ENCODE measurements at places on chromosomes 3 and 15.

DNA sequence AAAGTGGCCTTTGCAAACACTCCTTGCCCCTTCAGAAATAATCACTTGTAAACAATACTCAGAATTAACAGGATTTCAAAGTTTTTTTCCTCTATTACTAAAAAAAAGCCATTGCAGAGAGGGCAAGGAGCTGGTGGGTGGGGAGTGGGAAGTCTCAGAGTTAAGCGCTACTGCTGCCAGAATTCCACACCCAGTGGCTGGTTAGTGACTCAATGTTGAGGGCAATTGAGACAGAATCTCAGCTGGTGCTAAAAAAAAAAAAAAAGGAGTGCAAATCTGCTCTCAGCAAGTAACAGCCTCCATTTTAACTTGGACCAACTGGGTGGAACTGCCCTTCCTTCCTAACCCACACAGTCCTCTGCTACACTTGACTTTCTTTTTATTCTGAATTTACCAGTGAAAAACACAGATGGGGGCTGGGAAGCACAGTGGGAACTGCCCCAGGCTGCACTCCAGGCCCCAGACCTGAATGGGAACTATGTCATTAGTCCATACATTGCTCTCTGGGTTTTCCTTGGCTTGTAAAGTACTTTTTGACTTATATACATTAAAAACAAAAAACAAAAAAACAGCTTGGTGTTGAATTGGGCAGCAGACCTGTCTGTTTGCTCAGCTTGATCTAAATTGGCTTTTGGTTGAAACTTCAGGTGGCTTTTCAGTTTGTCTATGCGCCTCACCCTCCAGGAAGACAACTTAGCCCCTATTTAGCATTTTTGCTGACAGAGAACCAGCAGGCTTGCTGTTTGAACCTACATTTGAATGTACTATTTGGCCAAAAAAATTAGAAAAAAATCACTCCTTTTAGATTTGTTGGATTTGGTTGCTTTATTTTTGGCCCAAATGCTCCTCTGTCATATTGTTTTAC is 357.8 kb upstream of the TBL1XR1 start:
- no peak for DNase-seq

DNA sequence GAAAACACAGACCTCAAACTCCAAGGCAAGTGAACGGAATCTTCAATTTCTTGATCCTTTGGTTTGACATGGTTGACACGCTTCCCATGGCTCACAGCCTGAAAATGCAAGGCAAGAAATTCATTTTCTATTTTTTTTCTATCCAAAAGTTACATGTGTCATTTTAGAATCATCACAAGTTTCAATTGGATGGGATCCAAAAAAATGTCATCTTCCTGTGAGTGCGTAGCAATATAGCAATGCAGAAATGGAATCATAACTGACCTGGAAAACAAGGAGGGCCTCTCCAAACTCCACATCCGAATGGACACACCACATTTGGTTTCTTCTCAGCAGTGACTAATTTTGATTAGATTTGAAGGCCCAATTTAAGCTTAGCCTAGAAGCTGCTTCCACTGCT is 175.8 kb upstream of the ATP11B start:
- no peak for DNase-seq

DNA sequence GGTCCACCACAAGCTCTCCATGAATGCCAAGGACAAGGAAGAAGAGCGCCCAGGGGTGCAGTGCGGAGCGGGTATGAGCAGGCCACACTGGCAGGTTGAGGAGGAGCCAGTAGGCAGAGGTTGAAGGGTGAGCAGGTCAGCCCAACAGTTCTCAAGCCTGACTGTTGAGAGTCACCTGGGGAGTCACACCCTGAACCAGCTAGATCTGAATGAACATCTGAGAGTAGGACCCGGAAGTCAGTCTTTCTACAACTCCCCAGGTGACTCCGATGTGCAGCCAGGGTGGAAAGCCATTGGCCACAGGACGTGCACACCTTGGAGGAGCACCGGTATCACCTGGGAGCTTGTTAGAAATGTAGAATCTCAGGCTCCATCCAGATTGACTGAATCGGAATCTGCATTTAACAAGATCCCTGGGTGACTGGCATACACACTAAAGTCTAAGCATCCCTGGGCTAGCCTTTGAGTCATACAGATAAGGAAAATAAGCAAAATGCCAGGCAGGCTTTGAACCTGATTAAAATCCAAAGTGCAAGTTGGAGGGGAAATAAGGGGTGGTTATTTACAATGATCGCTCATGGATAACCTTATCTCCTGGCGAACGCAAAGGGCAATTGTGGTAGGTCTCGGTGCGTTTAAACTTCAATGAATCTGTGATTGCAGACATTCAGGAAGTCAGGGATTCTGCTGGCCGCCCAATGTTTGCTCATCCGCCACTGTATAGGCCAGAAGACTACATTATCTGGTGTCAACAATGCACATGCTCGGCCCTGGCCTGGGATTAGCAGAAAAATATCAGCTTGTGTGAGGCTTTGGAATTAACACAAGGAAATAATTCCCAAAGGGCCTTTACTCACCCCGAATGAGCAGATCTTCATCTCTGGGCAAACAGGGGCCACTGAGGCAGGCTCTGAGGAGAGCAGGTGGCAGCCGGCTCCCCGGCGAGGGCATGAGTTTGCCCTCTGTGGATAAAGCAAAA is 11.7 kb upstream of the LYZL4 start:
- no peak for DNase-seq

- DNase-seq, result no peak
Observed at GRCh38 chr15:53129121-53129904, 339.2 kb upstream of the ONECUT1 start.

DNA sequence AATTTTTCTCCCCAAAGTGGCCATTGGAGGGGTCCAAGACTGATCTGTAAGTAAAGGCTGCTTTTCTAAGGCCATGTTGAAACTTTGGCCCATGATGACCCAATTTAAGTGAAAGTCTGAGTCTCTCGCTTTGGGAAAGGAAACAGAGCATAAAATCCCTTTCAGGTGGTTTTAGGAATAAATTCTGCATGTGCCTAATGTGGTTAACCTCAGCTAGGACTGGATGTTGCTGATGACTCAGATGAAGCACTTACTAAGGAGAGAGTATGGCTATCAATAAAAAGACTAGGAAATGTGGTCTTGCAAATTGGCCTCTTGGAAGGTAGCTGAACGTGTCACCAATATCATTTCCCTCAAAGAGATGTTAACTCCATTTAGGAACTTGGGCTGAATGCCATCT is 458.5 kb downstream of the AGBL1 start:
- DNase-seq, result no peak

DNA sequence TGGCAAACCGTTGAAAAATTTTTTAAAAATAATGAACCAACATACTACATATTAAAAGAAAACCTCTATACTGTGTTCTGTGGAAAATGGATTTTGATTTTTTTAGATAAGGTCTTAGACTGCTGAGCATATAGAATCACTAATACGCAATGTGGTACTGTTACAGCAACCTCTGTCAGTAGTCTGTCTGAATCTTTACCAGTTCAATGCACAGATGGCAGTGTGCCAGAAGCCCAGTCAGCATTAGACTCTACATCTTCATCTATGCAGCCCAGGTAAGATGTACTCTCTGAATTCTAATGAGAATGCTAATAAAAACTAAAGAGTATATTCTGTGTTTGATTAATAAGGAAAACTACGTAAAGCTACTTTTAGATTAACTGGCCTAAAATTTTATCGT is 31.3 kb upstream of the FAH start:
- no peak for DNase-seq

GRCh38 chr3:156725682-156726081 is 51.3 kb downstream of the TIPARP start:
- no peak for DNase-seq

DNA sequence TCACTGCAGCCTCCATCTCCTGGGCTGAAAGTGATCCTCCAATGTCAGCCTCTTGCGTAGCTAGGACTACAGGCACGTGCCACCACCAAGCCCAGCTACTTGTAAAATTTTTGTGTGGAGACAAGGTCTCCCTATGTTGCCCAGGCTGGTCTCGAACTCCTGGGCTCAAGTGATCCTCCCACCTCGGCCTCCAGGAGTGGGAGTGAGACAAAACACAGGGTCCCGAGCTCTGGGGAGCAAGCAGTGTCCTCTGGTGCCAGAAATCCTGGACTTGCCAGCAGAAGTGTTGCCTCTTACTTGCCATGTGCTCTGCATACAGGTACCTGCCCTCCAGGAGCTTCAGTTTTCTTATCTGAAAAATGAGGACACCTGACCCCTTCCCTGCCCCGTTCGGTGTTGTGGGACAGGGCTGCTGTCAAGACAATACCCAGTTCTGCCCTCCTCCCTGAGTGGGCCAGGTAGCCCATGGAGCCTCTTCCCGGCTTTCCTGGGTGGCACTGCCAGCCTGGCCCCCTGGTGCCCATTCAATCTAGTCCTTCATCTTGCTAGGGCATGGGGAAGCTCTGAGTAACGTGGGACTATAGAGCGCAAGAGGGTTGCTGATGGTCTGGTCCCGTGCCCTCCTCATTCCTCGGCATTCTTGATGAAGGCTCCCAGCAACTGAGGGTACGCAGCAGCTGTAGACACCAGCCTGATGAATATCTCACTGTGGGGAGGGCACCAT is 164.6 kb downstream of the GOLGA6L4 start:
- no peak for DNase-seq

GRCh38 chr3:183301937-183302580 is 49.0 kb downstream of the B3GNT5 start:
- DNase-seq, result no peak

- DNase-seq, result no peak
Observed at GRCh38 chr15:97961067-97961954, 808 bp downstream of the ARRDC4 start.

- no peak for DNase-seq
Observed at GRCh38 chr3:94036909-94037507, 8.6 kb upstream of the STX19 start.

- DNase-seq, result no peak
Observed at GRCh38 chr3:150038830-150039229, 68.1 kb upstream of the PFN2 start.

DNA sequence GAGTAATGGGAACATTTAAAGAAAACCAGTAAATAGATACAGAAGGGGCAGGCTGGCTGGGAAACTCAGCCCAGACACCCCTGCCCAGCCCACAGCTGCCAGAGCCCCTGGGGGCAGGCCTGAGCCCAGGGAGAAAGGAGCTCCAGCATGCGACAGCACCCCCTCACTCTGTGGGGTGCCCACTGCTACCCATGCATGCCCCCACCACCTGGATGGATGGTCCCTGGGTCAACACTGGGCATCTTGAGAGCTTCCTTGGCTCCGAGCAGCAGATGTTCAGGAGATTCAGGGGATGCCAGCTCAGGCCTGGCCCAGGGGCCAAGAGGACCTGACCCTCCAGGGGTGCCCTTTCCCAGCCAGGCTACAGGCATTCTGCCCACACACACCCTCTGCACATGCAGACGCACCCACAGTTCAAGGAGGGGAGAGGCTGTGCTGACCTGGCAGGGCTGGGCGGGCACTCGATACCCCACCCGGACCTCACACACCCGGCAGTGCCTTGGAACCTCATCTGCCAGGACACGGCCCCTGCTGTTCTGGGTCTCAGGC is 31.5 kb downstream of the PTH1R start:
- DNase-seq, result no peak

- no peak for DNase-seq
Observed at GRCh38 chr15:76330080-76330680, 6.4 kb upstream of the ISL2 start.

GRCh38 chr3:126023390-126023789 is 54.4 kb downstream of the ROPN1B start:
- DNase-seq, result no peak

DNA sequence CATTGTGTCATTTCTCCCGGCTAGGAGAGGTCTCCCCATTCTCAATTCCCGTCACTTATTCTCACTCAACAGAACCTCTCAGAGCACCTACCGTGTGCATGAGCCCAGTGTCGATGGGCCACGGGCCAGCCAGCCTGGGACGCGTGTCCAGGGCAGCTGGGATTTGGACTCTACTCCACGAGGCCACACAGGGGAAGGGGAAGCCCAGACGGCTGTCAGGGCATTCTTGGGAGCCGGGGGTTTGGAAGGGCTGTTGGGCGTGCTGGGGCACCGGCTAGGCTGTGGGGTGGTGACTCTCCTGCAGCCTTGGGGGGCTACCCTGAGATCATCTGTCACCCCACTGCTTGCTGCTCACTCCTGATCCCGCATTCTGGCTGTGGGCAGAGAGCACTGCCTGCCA is 41.7 kb upstream of the PCSK6 start:
- DNase-seq, result no peak

GRCh38 chr3:113712129-113712528 is 15.7 kb upstream of the USF3 start:
- no peak for DNase-seq

DNA sequence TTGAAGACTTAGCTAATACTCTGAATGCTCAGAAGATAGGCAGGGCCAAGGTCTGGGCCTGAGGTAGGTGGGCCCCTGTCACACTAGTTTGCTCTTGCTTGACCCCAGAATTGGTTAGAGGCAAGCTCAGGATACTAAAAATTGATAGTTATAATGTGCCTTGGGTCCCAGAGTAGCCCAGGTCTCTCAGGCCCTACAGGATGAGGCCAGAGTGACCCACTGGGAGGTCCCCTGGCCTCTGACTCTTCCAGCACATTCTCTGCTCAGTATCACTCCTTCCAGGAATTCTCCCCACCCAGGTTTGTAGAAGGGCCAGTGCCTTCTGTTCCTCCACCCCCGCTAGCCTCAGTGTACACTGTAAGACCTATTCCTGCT is 667 bp upstream of the KLHDC8B start:
- DNase-seq, result no peak

DNA sequence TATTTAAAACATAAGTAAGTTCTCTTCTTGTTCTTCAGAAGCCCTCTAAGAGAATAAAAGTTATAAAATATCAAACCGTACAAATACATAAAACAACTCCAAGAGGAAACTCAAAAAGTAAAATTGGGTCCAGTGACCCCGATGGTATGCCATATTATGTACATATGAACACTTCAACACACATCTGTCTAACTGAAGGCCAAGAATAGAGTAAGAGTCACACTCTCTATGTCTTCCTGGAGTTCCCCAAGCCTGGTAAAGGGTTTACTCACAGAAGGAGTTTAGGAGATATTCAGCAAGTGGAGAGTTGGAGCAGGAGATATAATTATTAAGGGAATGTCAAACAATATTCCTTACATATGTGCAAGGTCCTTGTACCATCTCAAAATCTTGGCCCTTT is 101.3 kb upstream of the EIF1B start:
- DNase-seq, result no peak

Measured in substantia nigra (tissue), 51 donors.